HAP-1 (cell line): ENCODE measurements at places on chromosomes 13 and 19.

DNA sequence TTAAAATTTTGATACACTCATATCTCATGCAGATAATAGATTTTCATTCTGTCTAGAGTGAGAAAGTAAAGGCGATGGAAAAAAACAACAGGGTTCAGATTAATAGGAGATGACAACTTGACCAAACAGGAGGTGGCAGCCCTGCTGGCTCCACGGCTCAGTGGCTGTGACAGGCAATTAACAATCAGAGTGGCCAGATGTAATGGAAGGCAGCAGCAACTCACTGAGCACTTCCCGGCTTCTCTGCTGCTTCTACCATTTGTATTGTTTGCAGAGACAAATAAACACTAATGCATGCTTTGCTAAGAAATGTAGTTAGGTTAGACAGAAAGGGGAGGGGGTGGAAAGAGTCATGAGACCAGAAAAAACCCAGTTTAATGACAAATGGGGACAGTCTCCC, 473.0 kb upstream of the SLC10A2 start:
- DNase-seq: no peak

- DNase-seq: no peak
These were observed 195.7 kb downstream of the SPRY2 start for GRCh38 chr13:80145171-80145690.

GRCh38 chr13:100280681-100281080, 191.8 kb downstream of the PCCA start:
- DNase-seq: no peak

DNA sequence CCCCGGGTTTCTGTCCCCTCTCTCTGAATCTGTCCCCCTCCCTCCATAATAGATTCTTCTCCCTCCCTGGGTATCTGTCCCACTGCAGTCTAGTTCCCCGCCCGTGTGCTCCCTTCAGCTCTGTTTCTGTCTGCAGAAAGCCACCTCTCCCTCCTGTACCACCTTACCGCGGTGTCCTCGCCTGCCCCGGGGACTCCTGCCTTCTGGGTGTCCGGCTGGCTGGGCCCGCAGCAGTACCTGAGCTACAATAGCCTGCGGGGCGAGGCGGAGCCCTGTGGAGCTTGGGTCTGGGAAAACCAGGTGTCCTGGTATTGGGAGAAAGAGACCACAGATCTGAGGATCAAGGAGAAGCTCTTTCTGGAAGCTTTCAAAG, 1.3 kb downstream of the FCGRT start:
- DNase-seq: no peak

- no peak for DNase-seq
These were observed 26.6 kb downstream of the ATP11A start for GRCh38 chr13:112716461-112716820.
